Amniotic stem cell (primary cell): ENCODE measurements at places on chromosomes 1 and 21.

- DNase-seq = no peak
These were observed 30.7 kb downstream of the KYAT3 start for GRCh38 chr1:88961647-88962275.

DNA sequence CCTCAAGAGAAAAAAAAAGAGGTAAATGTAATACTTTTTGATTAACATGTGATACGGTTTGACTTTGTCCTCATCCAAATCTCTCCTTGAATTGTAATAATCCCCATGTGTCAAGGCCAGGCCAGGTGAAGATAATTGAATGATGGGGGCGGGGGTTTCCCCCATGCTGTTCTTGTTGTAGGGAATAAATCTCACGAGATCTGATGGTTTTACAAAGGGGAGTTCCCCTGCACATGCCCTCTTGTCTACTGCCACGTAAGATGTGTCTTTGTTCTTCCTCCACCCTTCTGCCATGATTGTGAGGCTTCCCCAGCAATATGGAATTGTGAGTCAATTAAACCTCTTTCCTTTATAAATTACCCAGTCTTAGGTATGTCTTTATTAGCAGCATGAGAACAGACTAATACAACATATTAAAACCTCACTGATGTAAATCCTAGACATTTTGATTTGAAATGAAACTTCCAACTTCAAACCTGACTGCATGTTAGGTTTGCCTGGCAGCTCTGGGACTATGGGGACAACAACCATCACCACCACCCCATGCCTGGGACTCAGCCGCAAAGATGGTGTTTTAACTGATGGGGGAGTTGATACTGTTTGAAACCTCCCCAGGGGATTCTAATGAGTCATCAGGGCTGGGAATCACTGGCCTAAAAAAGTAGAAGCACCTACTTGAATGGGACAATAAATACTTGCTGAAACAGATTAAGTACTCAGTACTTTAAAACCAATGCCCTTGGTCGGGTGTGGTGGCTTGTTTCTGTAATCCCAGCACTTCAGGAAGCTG, 32.8 kb upstream of the BACH1 start:
- no peak for DNase-seq

- no peak for DNase-seq
These were observed 19.4 kb downstream of the ABCG1 start for GRCh38 chr21:42238185-42238934.

DNA sequence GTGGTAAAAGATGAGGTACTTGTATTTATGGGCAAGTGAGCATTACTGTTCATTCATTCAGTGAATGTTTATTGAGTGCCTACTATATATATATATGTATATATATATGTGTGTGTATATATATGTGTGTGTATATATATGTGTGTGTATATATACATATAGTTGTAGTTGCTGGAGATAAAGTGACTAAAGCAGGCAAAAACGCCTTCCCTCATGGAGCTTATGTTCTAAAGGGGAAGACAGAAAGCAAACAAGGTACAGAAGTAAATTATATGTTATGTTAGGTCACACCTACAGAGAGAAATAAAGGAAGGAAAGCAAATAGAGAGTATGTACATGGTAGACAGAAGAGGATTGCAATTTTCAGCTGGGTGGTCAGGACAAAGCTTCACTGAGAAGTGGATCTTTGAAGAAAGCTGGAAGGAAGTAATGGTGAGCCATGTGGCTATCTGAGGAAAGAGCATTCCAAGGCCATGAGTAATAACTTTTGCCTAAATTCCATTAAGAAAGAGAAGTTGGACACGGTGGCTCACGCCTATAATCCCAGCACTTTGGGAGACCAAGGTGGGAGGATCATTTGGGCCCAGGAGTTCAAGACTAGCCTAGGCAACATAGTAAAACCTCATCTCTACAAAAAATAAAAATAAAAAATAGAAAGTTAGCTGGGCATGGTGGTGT, 33.5 kb upstream of the KLF17 start:
- DNase-seq = peak; percentile 38

- no peak for DNase-seq
These were observed at the start of gene FLG for GRCh38 chr1:152325111-152325510. TSS of gene FLG (minus strand) at chr1:152325239. CDS start at chr1:152315456, 9,783 bp downstream.

DNA sequence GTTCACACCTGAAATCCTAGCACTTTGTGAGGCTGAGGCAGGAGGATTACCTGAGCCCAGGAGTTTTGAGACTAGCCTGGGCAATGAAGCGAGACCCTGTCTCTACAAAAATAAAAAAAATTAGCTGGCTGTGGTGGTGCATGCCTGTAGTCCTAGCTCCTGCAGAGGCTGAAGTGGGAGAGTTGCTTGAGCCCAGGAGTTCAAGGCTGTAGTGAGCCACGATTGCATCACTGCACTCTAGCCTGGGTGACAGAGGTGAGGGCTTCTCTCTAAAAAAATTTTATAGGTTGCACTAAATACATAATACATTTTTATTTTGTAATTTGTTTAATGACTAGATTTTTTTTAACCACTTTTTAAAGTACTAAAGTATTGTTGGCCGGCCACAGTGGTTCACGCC, 6.1 kb downstream of the PARK7 start:
- DNase-seq = no peak

DNA sequence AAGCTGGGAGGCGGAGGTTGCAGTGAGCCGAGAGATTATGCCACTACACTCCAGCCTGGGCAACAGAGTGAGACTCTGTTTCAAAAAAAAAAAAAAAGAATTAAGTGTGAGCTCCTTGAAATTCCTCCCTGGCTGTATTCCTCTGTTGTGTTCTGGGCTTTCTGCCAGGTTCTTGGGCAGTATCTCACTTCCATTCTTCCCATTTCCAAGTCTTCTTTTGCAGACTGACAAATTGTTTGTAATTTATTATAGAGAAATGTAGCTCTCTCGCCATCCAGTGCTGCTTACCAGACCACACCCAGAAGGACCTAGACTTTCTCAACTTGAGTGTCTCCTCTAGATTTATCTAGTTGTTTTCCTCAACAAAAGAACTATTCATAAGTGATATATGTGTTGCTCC, 105.0 kb upstream of the ADGRL2 start:
- DNase-seq = no peak

GRCh38 chr1:94773931-94774422, 46.2 kb upstream of the SLC44A3 start:
- no peak for DNase-seq

DNA sequence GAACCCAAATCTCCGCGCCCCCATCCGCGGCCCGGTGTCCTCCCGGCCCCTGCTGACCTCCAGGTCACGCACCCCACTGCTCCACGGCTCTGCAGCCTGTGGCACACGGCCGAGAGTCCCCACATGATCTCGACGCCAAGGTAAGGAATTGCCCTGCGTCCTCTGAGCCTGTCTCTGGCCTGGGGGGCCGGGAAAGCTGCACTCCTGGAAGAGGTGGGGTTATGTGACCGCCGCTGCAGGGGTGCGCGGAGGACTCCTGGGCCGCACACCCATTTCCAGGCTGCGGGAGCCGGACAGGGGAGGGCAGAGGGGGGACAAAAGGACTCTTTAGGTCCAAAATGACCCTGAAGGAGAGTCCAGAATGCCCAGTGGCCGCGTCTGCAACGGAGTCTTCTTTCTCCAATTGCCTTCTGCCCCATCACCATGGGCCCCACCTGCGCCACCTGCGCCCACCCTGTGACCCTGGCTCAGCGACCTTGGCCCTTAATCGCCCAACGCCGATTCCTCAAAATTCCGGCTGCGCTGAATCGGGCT, 997 bp upstream of the SIM2 start:
- DNase-seq = no peak

- DNase-seq = no peak
These were observed 14.6 kb upstream of the RGS8 start for GRCh38 chr1:182698971-182699370.

- DNase-seq = peak; percentile 17
These were observed 19.4 kb upstream of the KIF21B start for GRCh38 chr1:201042779-201043461.

DNA sequence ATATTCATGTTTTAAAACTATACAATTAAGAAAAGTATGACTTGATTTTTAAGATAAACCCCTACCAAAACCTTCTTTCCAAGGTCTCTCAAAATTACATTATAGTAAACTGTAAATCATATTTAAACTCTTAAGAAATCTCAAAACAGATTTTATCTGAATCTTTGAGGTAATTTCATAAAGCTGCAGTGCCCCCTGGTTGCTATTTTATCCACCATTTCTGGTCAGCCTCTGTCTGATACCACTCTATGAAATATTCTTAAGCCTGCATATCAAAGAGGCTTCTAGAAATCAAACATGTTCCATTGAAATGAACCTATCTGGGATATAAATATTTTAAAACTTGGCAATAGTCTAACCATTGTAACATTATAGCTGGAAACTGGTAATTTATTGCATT, 317.3 kb downstream of the COL11A1 start:
- DNase-seq = no peak

GRCh38 chr21:28740125-28740524, 252.6 kb downstream of the LTN1 start:
- DNase-seq = no peak

- DNase-seq = no peak
These were observed 121.3 kb upstream of the C1orf174 start for GRCh38 chr1:4021136-4021973.

- DNase-seq = no peak
These were observed 10.4 kb downstream of the MPZ start for GRCh38 chr1:161299347-161299746.

DNA sequence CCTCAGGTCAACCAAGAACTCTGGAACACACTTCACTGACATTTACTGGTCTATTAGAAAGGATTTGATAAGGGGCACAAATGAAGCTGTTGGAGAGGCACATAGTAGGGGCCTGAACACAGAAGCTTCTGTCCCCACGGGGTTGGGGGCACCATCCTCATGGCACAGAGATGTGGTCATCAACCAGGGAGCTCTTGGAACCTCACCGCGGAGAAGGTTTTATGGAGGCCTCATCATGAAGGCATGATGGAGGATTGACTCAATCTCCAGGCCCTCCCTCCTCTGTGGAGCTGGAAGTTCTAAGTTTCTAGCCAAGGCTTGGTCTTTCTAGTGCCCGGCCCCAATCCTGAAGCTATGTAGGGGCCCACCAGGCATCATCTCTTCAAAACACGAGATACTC, 23.6 kb downstream of the MX1 start:
- DNase-seq = no peak

DNA sequence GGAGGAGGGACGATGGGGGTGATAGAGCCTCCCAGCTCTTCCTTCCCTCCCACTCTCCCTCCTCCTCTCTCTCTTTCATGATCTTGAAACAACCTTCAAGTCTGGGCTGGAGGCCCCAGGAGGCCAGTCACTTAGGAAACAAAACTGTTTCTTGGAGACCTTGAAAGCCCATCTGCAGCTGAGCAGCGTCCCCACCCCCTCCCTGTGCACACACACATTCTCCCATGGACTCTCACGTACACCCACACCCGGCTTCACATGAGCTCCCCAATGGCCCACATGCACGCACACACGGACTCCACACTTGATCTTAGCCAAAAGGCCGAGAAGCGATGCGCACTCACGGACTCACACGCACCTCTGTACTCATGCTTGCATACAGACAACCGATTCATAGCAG, 3.2 kb upstream of the ATP1A2 start:
- DNase-seq = no peak

DNA sequence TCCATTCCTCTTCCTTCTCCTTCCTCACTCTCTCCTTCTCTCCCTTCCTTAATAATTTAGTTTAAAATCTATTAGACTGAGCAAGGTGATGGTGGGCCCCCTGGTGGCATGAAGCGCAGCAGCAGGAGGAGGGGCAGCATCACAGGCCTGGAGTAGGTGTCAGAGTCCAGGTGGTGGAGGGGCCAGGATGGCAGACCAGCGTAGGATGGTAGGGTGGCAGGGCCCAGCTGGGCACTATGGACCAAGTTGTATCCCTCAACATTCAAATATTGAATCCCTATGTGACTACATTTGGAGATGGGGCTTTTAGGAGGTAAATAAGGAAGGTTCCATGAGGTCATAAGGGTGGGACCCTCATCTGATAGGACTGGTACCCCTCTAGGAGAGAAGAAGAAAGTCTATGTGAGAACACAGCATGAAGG, 61.0 kb downstream of the WDR4 start:
- peak; percentile 39 for DNase-seq

GRCh38 chr1:22418312-22418711, 33.3 kb upstream of the ZBTB40 start:
- DNase-seq = no peak

GRCh38 chr1:246355411-246356230, 151.5 kb downstream of the SMYD3 start:
- no peak for DNase-seq

GRCh38 chr1:211381481-211382181, 55.0 kb downstream of the TRAF5 start:
- DNase-seq = no peak

DNA sequence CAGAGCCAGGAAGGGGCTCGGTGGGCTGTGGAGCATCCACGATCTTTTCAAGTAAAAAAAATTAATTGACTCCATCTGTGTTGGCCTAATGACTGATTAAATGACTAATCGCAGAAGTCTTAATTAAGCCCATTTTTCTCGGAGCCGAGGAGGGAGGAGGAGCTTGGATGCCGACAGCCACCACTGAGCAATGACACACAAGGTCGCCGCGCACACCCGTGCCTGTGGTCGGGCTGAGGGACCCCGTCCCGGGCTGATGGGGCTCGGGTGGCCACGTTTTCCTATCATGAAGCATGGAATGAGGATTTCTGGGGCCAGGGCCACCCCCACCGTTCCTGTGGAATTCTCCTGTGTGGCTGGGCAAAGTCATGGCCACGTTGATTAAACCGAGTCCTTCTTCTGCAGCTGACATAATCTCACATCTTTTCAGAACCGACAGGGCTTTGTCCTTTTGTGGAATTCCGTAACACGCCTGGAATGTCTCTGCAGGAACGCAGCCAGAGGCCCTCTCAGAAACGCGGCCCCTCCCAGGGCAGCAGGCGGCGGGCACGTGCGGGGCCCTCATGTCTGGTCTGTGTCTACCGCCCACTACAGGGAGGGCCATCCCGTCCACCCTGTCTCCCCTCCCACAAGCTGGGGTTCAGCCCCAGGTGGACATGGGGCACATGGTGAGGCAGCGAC, 60.7 kb downstream of the MORN1 start:
- DNase-seq = peak; percentile 12

DNA sequence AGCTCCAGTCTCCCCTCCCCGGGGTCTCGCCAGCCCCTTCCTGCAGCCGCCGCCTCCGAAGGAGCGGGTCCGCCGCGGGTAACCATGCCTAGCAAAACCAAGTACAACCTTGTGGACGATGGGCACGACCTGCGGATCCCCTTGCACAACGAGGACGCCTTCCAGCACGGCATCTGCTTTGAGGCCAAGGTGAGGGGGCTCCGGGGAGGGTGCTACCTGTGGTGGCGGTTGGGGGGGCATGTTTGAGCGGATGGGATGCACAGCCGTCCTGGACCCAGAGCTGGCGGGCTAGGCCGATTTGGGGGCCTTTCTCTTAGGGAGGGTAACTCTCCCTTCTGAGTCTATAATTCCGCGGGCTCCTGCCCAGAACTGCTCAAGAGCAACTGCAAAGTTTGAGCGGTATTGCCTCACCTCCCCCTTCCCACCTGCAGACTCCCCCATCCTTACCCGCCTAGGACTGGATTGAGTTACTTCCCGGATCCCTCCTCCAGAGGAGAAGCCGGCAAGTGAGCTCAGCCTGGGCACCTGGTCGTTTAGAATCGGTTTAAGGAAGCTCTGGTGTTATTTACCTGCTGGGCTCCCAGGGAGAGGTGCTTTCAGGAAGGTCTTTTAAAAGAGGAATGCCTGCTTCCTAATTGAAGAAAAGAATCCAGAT, 730 bp downstream of the NOS1AP start:
- DNase-seq = no peak
